ENCODE measurements at places on chromosomes 1 and 21. TPM values are rescaled to one million over a fixed set of nuclear protein-coding genes. Genes with fewer than 3 reads are reported as not detected.

GRCh38 chr1:156233426-156234127, 8.4 kb upstream of the BGLAP start:
- peaks cover 68% of the 10 kb centered on the region for H3K36me3 ChIP-seq
- no peak for DNase-seq
- no peak overlapping the region for H3K4me3 ChIP-seq
- no peak overlapping the region for H3K27ac ChIP-seq

CITED4 gene
- total RNA-seq, result 9.5 TPM

GRCh38 chr1:210298936-210299335, 29.8 kb upstream of the HHAT start:
- H3K4me3 ChIP-seq, result no peak overlapping the region
- H3K4me1 ChIP-seq, result no peaks in the 10 kb centered on the region
- H3K36me3 ChIP-seq, result 0 out of 3 replicates have a peak, but pooled peaks cover 2% of the 10 kb centered on the region
- no peak for DNase-seq
- H3K27ac ChIP-seq, result no peak overlapping the region

F13B gene
- total RNA-seq, result not detected

AMY2B gene
- 0.90 TPM for total RNA-seq

DNA sequence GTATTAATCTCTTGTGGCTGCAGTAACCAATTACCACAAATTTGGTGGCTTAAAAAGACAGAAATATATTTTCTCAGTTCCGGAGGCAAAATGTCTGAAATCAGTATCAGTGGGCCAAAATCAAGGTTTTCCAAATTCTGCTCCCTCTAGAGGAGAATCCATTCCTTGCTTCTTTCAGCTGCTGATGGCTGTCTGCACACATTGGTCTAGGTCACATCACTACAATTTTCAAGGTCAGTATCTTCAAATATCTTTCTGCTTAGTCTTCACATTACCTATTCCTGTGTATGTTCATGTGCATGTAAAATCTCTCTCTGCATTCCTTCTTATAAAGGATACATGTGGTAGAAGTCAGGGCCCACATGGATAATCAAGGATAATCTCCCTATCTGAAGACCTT, 999.4 kb downstream of the KCNT2 start:
- H3K27ac ChIP-seq, result no peak overlapping the region
- H3K27me3 ChIP-seq, result no peaks in the 10 kb centered on the region
- no peaks in the 10 kb centered on the region for H3K4me1 ChIP-seq
- DNase-seq, result no peak
- no peaks in the 10 kb centered on the region for H3K36me3 ChIP-seq
- no peak overlapping the region for H3K4me3 ChIP-seq

AMPD2 gene
- 63.0 TPM for total RNA-seq

Data from H9 (cell line).